ENCODE measurements at places on chromosomes 11 and 22. TPM values are rescaled to one million over a fixed set of nuclear protein-coding genes. Genes with fewer than 3 reads are reported as not detected.

- no peak for ATAC-seq
Observed at GRCh38 chr11:104899226-104899625, 966 bp upstream of the CASP12 start.

GRCh38 chr11:104570078-104570701, 328.1 kb downstream of the CASP12 start:
- no peak for ATAC-seq

DNA sequence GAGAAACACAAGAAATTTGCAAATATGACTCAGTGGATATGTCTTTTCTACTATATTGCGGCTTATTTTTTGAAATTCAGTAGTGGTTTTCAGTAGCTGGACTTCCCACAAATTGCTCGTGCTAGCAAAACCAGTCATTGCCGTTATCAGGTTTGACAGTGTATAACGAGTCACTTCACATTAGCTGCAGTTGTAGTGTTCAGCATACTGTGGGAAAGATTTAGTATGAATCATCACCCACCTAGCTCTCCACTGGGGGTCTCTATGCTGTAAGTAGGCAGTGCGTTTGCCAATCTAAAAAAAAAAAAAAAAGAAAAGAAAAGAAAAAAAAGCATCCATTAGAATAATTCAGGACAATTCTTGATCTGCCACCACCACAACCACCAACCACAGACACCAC, 1318.9 kb downstream of the LRRC4C start:
- peak; percentile 12 for ATAC-seq

GRCh38 chr11:76023236-76024068, 182.8 kb downstream of the WNT11 start:
- ATAC-seq = no peak

DNA sequence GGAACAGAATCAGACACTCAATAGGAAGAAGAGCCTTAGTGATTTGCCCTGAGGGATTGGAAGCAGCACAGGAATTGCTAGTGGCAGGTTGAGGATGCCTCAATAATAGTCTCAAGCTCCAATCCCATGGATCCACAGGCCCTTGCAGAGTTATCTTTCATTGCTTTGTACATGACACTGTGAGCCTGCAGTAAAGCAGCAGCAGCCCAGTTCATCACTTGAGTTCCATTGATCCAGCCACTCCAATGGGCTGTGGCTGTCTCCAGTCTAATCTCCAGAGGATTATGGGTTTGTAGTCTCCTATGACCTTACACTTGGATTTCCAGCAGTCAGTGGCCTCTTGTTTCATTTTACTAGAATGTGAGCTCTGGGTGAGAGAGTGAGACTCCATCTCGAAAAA, 45.4 kb downstream of the AAMDC start:
- ATAC-seq = no peak

DNA sequence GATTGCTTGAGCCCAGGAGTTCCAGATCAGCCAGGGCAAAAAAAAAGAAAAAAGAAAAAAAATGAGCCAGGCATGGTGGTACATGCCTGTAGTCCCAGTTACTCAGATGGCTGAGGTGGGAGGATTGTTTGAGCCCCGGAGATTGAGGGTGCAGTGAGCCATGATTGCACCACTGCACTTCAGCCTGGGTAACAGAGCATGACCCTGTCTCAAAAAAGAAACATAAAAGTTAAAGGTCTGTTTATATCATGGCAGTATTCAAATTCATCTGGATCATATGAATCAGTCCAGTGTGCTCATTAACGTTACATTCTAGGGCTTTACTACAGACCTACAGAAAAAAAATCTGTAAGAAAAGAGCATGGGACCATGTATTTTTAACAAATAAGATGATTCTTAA, 13.9 kb downstream of the HSD17B12 start:
- no peak for ATAC-seq

- no peak for ATAC-seq
Observed at GRCh38 chr22:36923131-36923788, 9.8 kb downstream of the CSF2RB start.

Gene PHOX2A
- 0.16 TPM for total RNA-seq

Gene BAIAP2L2
- 0.21 TPM for total RNA-seq

Gene MS4A4E
- total RNA-seq = not detected

Gene MYO18B
- total RNA-seq = 0.10 TPM

Gene GP1BB
- 6.3 TPM for total RNA-seq

Gene TESMIN
- total RNA-seq = 6.4 TPM
